ENCODE measurements at places on chromosomes 1 and 21.

GRCh38 chr1:220770245-220770913 lies 16.3 kb upstream of the MTARC1 start:
- DNase-seq: no peak

- DNase-seq: no peak
Measured at GRCh38 chr1:91885213-91885715, 687 bp downstream of the TGFBR3 start.

GRCh38 chr1:166630369-166630768 lies 208.9 kb upstream of the POGK start:
- no peak for DNase-seq

GRCh38 chr1:196774175-196774574 lies 465 bp upstream of the CFHR3 start:
- DNase-seq: no peak

DNA sequence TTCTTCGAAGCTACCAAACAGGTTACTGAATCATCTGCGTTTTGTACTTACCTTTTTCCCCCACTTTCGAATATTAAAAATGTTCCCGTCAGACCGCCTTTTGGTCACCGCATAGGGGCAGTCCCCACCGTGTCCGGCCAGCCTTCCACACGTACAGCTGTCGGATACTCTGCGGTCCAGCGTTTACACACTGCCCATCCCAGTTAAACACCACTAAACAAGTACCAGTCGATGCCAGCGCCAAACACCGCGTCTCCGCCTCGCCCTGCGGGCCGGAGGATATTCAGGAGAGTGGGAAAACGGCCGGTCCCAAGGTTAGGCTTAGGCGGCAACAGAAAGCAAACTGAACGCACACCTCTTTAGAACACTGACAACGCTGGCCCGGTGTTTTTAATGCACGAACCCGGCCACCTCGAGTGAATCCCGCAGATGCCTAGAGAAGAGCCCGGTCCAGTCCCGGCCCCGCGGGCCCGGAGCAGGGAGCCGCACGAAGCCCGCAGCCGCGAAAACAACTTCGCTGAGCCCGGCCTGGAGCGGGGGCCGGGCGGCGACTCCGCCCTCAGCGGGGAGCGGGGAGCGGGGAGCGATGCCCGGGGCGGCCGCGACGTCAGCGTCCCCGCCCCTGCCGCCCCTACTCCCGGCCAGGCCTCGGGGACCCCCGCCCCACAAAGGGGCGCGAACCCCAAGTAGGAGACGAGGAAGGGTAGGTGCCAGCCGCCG lies 730 bp upstream of the PHF13 start:
- DNase-seq: peak; percentile 69

DNA sequence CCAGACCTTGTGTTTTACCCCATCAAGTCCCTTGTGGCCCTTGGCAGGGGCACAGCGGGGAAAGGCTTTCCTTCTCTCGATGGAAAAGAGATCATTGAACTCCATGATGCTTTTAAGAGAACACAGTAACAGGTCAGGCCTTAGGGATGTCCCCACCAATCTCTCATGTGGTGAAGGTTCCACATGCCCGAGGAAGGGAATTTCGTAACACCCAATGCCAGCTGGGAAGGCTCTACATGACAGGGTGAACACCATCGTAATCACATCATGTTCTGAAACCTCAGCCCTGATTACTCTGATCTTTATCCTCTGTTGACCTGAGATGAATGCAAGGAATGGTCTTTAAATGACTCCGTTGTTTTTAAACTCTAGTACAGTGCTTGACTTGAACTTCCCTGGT lies 105.5 kb upstream of the SPAG17 start:
- DNase-seq: no peak

- no peak for DNase-seq
Measured at GRCh38 chr1:31180338-31180737, 59.3 kb downstream of the NKAIN1 start.
